Activated CD8-positive, alpha-beta memory T cell treated with anti-CD3 and anti-CD28 coated beads, Interleukin-2, amount 50 U/mL, for 4 hours (primary cell): ENCODE measurements at places on chromosomes 7 and 10.

DNA sequence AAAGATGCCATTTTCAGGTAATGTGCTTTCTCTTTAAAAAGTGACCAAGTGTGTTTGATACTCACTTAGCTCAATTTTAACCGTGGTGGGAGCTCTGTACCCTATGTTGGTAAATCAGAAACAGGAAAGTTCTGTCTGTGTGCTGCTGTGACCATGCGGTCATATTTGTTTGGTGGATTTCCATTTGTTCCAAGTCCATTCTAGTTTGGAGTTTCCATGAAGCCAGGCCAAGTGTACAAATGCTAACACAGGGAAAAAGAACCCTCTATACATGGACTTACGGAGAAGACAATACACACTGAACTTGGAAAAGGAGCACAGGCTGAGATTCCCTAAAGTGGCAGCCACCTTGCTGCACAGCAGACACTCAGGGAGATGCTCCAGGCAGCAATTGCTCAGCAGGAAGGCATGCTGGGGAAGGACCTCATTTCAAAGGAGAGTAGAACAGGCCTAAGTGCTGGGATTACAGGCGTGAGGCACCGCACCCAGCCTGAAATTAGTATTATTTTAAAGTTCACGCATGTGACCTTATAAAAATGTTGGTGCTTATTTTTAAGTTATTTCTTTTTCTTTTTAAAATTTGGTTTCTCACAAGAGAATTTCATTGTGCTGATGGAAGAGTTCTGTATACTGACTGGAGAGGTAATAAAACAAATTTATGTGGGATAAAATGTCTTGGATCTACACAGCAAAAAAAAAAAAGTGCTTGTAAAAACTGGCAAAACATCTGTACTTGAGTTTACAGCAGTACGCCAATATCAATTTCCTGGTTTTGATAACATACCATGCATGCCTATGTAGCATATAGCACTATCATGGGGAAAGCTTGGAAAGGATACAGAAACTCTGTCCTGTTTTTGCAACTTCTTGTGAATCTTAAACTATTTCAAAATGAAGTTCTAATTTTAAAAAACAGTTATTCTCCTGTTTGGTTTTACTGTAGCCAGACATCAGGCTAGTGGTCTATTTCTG is 436.2 kb downstream of the KCNMA1 start:
- no peak for DNase-seq

- DNase-seq: no peak
Observed at GRCh38 chr10:117249493-117250093, 8.7 kb downstream of the SLC18A2 start.

DNA sequence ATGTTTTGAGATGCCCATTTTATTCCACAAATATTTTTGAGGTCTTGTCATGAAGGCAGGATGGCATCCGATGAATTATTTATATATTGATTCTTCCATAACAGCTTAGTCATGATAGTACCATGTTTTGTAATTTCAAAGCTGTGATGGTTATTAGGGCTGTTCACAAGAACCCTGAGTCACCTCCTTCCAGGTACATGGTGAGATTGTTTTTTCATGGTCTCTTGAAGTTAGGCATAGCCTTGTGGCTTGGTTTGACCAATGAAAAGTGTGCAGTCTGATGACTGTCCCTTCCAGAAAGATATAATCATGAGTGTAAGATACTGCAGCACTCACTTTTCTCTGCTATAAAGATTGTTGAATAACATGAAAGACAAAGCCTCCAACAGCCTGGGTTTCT is 274.8 kb downstream of the FGFR2 start:
- DNase-seq: no peak

- no peak for DNase-seq
Observed at GRCh38 chr7:31058122-31058521, 6.0 kb downstream of the ADCYAP1R1 start.

- DNase-seq: no peak
Observed at GRCh38 chr10:69268761-69269416, 9.4 kb upstream of the HK1 start.

- DNase-seq: no peak
Observed at GRCh38 chr7:142168746-142169145, 57.2 kb downstream of the MGAM2 start.

DNA sequence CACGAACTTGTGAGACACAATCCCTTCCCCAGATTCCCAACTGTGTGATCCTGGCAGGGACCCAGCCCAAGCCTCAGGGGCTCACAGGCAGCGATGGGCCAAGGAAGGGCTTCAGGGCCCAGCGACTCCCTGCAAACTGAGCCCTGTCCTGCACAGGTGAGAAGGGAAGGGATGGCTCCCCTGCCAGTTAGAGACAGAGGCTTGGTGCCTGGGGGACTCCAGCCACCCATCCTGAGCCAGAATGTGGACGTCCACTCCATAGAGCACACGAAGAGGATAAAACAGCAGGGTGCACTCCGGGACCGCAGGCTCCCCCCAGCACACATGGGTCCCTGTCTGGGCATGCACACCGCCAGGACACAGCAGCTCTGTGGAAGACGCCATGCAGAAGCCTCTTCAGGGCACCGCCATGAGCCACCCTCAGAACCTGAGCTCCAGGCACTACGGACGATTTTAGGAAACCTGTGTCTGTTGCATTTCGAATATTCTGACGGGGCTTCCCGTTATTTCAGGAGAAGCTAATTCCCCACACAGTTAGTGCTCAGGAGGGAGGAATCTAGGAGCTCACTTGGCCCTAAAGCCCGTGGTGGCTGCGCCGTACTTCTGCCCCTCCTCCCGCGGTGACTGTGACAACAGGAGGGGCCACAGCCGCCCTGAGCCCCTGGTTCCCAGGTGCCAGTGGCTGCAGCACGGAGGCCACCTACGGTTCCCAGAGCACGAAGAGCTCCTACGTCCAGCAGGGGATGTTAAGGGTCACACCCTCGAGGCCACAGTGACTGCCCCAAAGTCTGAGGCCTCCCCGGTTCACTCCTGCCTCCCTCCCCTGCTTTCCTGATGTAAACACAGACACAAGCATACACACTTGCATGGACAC is 326.0 kb downstream of the PTPRN2 start:
- no peak for DNase-seq
